ENCODE measurements at places on chromosomes 16 and 17.

DNA sequence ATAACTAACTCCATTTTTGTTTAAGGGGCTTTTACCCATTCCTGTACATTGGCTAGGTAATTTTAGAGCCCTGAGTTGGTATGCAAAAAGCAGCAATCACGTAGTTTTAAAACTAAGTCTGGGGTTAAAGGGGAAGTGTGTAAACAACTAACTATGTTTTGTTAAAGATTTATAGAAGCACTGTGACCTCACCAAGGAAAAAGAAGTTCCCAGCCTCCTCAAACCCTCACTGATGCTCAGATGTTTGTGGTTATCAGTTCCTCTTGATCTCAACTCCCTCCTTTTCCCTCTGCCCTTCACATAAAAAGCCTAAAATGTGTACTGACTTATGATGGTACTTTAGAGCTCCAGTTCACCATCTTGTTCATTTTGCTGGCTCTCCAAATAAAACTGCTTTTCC lies 119.9 kb upstream of the IRX6 start:
- no peak overlapping the region for H3K27ac ChIP-seq
- H3K4me1 ChIP-seq: no peaks in the 10 kb centered on the region
- no peak for DNase-seq
- no peak overlapping the region for H3K4me3 ChIP-seq

DNA sequence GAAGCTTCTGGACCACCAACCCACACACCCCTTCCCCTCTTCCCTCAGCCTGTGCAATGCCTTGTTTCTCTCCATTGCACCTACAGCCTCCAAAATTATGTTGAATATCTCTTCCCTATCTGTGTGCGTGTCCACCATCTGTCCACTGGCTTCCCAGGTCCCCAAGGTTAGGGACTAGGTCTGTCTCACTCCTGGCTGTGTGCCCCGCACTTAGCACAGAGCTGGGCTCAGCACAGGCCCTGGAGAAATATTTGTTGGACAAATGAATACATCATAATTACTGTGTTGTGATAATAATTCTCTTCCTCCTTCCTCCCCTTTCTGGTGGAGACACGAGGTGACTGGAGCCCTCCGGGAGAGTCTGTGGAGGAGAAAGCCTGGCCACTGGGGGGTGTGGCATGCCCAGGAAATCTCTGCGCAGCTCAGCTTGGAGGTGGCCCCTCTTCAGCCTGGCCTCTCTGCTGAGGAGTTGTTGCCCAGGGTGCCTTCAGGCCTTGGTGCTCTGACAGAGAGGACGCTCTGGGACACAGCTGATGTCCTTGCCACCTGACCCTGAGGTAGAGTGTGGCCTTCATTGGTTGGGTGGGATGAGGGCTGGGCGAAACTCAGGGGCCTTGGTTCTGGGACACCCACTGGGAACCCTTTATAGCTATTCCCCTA lies 3.3 kb upstream of the BRD7 start:
- peaks cover 3% of the 10 kb centered on the region for H3K4me1 ChIP-seq
- H3K27me3 ChIP-seq: no peaks in the 10 kb centered on the region
- H3K36me3 ChIP-seq: no peaks in the 10 kb centered on the region
- no peak overlapping the region for H3K4me3 ChIP-seq
- DNase-seq: no peak

DNA sequence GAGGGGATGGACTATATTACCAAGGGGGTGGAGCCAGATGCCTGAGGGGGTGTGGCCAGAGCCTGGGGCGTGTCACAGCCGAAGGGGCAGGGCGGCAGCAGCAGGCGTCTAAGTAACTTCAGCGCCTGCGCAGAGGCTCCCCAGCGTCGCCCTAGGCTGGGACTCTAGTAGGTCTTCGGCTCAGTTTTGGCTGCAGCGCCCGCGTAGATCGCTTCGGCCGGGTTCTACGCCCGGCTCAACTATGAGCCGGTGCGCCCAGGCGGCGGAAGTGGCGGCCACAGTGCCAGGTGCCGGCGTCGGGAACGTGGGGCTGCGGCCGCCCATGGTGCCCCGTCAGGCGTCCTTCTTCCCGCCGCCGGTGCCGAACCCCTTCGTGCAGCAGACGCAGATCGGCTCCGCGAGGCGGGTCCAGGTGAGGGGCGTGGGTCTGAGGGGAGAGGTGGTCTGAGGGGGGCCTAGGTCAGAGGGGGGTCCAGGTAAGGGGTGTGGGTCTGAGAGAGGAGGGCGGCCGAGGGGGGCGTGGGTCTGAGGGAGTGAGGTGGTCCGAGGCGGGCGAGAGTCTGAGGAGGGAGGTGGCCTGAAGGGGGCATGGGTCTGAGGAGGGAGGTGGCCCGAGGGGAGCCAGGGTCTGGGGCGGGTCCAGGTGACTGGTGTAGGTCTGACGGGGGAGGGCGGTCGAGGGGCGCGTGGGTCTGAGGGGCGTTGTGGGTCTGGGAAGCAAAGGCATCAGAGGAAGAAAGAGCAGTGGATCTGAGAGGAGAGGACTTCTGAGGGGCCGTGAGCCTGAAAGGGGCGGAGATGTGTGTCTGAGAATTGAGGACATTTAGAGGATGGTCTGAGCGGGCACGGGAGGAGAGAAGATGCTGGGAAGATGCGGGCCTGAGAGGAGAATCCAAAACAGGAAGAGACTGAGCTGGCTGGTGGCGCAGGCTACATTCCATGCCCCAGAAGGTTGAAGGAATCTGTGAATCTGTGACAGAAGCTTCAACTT lies at the start of gene LPCAT2:
TSS of gene LPCAT2 (plus strand) at position 132 of the 991 bp plus-strand sequence. CDS start at position 242, 110 bp downstream.
- no peaks in the 10 kb centered on the region for H3K27me3 ChIP-seq
- peak within 1 kb of the TSS; percentile 13 for H3K27ac ChIP-seq
- no peaks in the 10 kb centered on the region for H3K36me3 ChIP-seq
- H3K4me3 ChIP-seq: peak within 1 kb of the TSS; percentile 59
- peak; percentile 66 for DNase-seq
- no peaks in the 10 kb centered on the region for H3K4me1 ChIP-seq

- no peak for DNase-seq
- no peak overlapping the region for H3K4me3 ChIP-seq
- no peak overlapping the region for H3K27ac ChIP-seq
- H3K27me3 ChIP-seq: no peaks in the 10 kb centered on the region
These were observed 51.4 kb upstream of the MNT start for GRCh38 chr17:2452216-2452750.

DNA sequence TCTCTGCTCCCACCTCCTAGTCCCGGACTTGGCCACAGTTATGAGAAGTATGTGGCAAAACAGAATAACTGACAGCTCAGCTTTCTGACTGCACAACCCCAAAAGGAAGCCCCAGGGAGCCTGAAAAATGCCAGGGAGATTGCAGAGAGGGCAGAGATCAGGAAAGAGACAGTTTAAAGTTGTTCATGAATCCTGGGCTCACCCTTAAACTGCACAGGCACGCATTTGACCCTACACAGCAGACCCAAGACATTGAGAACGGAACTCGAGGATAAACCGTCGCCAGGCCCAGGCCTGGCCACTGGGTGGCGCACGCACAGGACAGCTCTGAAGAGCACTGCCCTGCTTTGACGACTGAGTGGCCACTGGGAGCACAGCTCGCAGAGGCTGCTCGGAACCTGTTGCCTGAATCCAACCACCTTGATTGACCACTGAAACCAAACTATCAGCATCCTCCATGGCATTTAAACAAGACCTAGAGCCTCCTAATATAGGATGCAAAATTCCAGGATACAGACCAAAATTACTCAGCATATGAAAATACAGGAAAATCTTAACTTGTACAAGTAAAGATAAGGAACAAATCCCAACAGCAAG lies 114.0 kb downstream of the C16orf95 start:
- no peaks in the 10 kb centered on the region for H3K4me1 ChIP-seq
- no peak overlapping the region for H3K27ac ChIP-seq
- peak; percentile 49 for DNase-seq
- no peak overlapping the region for H3K4me3 ChIP-seq
- H3K36me3 ChIP-seq: no peaks in the 10 kb centered on the region

DNA sequence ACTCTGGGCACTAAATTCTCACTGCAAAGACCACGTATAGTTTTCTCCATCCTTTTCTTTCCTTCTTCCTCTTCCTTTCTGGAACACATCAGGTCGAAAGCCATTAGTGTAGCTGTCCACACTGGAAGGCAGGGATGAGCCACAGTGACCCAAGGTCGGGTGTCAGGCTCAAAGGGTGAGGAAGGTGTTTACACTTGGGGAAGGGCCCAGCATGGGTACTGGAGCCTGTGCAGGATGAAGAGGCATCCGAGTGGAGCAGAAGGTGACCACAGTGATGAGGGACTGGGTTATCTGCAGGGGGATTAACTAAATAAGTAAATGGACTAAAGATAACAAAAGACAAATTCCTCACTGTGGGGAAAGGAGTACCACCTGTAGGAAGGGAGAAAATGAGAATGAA lies 164.0 kb downstream of the SOX9 start:
- peak overlapping the region; percentile 45 for H3K27ac ChIP-seq
- H3K4me3 ChIP-seq: no peak overlapping the region
- H3K27me3 ChIP-seq: no peaks in the 10 kb centered on the region
- DNase-seq: no peak

GRCh38 chr16:47162670-47163420 lies 19.1 kb upstream of the NETO2 start:
- no peak for DNase-seq
- H3K4me1 ChIP-seq: no peaks in the 10 kb centered on the region
- H3K27ac ChIP-seq: no peak overlapping the region
- no peaks in the 10 kb centered on the region for H3K27me3 ChIP-seq
- H3K4me3 ChIP-seq: no peak overlapping the region

- no peak overlapping the region for H3K4me3 ChIP-seq
- peaks cover 26% of the 10 kb centered on the region for H3K4me1 ChIP-seq
- no peak for DNase-seq
These were observed 195.1 kb downstream of the CCDC182 start for GRCh38 chr17:57550016-57550415.

DNA sequence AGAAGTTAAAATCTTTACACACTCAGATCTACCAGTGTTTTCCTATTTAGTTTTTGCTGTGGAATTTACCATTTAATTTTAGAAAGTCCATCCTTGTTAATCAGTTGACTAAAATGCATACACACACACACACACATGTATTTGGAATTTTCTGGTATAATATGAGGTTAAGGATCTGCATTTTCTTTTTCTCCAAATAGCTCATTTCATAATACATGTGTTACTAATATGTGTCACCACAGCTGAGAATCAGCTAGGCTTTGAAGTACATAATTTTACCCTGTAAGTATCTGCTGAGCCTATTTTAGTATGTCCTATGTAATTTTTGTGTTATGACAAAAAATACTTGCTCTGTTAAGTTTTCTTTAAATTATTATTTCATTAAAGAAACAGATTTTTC lies 143.2 kb downstream of the PHKB start:
- no peaks in the 10 kb centered on the region for H3K27me3 ChIP-seq
- no peak for DNase-seq
- H3K4me1 ChIP-seq: no peaks in the 10 kb centered on the region
- H3K27ac ChIP-seq: no peak overlapping the region

GRCh38 chr16:25065899-25066298 lies 45.6 kb upstream of the LCMT1 start:
- no peak overlapping the region for H3K4me3 ChIP-seq
- H3K36me3 ChIP-seq: no peaks in the 10 kb centered on the region
- no peak for DNase-seq
- H3K4me1 ChIP-seq: no peaks in the 10 kb centered on the region
- no peak overlapping the region for H3K27ac ChIP-seq

- H3K4me3 ChIP-seq: no peak overlapping the region
- no peaks in the 10 kb centered on the region for H3K36me3 ChIP-seq
- DNase-seq: no peak
- no peaks in the 10 kb centered on the region for H3K4me1 ChIP-seq
- no peak overlapping the region for H3K27ac ChIP-seq
These were observed 71.3 kb downstream of the SOX9 start for GRCh38 chr17:72191921-72192799.

Measured in MM.1S (cell line).